Stimulated activated naive B cell treated with anti-CD40 and anti-IgM and Interleukin-4, amounts not matched to agents 10 μg/mL and 1 μg/mL and 100 μg/mL, for 72 hours (primary cell): ENCODE measurements at places on chromosomes 4 and X.

DNA sequence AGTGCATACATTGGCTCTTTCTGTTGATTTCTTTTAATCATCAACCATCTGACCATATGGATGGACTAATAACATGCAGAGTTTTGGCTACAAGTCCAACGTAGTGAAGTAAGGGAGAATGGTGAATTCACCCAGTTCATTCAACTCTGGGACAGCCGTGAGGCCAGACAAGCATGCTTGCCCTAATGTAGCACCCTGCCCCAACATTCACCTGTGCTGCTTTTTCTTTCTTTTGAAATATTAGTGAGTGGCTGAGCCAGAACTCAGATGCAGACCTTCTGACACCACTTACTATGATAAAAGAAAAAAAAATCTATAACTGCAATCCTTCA, 17.5 kb downstream of the ARSJ start:
- no peak for DNase-seq
- H3K4me1 ChIP-seq, result no peaks in the 10 kb centered on the region
- no peaks in the 10 kb centered on the region for H3K36me3 ChIP-seq
- H3K27ac ChIP-seq, result no peak overlapping the region
- no peak overlapping the region for H3K4me3 ChIP-seq
- H3K27me3 ChIP-seq, result peaks cover 11% of the 10 kb centered on the region

GRCh38 chr4:37737466-37737865, 51.3 kb upstream of the RELL1 start:
- H3K27me3 ChIP-seq, result no peaks in the 10 kb centered on the region
- H3K36me3 ChIP-seq, result no peaks in the 10 kb centered on the region
- H3K4me3 ChIP-seq, result no peak overlapping the region
- DNase-seq, result no peak
- H3K27ac ChIP-seq, result no peak overlapping the region
- H3K4me1 ChIP-seq, result peaks cover 9% of the 10 kb centered on the region

DNA sequence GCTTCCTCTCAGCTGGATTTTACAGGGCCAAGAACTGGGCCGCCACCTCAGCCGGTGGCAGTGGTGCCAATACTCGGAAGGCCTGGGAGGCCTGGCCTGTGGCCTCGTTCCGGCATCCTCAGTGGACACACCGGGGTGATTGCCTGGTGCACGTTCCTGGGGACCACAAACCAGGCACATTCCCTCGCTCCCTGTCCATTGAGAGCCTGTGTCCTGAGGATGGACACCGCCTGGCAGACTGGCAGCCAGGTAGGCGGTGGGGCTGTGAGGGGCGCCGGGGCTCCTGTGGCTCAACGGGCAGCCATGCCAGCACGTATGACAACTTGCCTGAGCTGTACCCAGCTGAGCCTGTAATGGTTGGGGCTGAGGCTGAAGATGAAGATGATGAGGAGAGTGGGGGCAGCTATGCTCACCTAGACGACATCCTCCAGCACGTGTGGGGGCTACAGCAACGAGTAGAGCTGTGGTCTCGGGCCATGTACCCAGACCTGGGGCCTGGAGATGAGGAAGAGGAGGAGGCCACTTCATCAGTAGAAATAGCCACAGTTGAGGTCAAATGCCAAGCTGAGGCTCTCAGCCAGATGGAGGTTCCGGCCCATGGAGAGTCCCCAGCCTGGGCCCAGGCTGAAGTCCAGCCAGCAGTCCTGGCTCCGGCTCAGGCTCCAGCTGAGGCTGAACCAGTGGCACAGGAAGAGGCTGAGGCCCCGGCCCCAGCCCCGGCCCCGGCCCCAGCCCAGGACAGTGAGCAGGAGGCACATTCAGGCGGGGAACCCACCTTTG, 70.4 kb downstream of the STARD8 start:
- H3K4me3 ChIP-seq, result no peak overlapping the region
- no peaks in the 10 kb centered on the region for H3K27me3 ChIP-seq

GRCh38 chr4:105569057-105569865, 16.8 kb downstream of the ARHGEF38 start:
- H3K4me3 ChIP-seq, result no peak overlapping the region
- no peak overlapping the region for H3K27ac ChIP-seq
- H3K4me1 ChIP-seq, result no peaks in the 10 kb centered on the region
- no peaks in the 10 kb centered on the region for H3K36me3 ChIP-seq
- H3K27me3 ChIP-seq, result no peaks in the 10 kb centered on the region

- H3K27me3 ChIP-seq, result no peaks in the 10 kb centered on the region
- H3K4me3 ChIP-seq, result no peak overlapping the region
- H3K36me3 ChIP-seq, result peaks cover 7% of the 10 kb centered on the region
- H3K27ac ChIP-seq, result no peak overlapping the region
These were observed 124.5 kb upstream of the ZCCHC13 start for GRCh38 chrX:74179499-74179898.

DNA sequence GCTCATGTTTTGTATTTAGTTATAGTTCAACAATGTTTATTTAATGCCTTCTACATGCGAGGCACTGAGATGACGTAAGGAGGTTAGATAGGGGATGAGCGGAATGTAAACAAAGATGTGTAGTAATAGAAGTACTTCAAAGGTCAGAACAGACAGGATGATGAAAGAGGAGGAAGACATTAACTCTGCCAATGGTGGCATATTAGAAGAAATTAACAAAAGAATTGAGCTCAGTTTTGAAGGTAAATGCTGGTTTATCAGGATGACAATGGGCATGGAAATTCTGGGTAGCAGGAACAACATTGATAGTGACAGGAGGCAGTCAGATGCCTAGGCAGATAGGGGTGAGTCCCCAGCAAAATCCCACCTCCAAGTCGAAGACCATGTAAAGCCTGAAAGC, 62.3 kb upstream of the PGRMC2 start:
- no peak for DNase-seq
- H3K4me3 ChIP-seq, result no peak overlapping the region
- H3K27me3 ChIP-seq, result no peaks in the 10 kb centered on the region
- H3K27ac ChIP-seq, result no peak overlapping the region
- no peaks in the 10 kb centered on the region for H3K4me1 ChIP-seq

DNA sequence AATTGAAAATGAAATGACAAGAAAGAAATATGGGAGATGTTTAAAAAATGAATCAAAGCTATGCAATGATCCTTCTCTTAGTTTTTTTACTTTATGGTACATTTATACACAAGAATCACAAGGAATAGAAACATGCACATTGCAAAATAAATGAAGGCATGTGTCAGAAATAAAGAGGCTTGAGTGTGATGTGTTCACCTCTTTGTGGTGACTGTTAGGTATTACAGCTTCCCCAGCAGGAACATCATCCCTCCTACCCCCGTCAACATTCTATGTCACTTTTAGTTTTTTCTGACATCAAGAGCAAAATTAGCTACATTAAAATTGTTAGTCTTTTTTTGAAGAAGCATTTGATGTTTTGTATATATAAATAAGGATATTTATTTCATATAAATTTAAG, 214.8 kb downstream of the SLC4A4 start:
- H3K4me3 ChIP-seq, result no peak overlapping the region
- H3K27me3 ChIP-seq, result no peaks in the 10 kb centered on the region
- H3K4me1 ChIP-seq, result no peaks in the 10 kb centered on the region
- no peak for DNase-seq
- H3K36me3 ChIP-seq, result no peaks in the 10 kb centered on the region

DNA sequence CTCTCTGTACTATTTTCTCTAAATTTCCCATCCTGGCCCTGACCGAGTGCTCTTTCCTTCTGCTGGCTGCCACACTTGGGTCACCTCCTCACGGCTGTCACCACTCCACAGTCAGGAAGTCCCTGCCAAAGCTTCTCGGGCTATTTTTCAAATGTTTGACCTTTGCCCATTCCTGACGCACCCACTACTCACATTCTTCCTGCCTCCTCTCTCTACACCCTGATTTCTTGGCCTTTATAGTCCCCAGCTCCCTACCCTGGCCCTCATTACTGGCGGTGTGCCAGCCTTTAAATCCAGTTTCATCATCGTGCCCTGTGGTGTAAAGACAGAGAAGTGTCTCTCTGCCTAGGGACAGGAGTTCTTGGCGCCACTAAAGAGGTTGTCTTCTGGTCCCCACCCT, 46.4 kb upstream of the GATB start:
- H3K27ac ChIP-seq, result no peak overlapping the region
- H3K4me3 ChIP-seq, result no peak overlapping the region
- H3K27me3 ChIP-seq, result no peaks in the 10 kb centered on the region
- H3K4me1 ChIP-seq, result no peaks in the 10 kb centered on the region
- H3K36me3 ChIP-seq, result no peaks in the 10 kb centered on the region

DNA sequence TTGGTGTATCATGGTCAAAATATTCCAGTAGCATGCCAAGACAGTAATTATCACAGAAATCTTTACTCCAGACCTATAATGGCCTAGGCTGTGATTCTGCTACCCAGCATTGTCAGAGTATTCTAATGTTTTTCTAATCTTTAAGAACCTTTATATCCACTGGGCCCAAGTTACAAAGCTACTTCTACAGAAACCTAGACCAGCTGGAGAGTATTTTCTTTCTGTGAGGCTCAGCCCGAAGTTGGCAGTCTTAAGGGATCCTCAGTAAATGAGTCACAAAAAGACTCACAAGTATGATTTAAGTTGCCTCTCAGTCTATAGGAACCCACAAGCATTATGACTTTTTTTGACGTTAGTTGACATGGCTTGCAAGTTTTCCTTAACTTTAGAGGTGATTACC, 638.5 kb upstream of the FAM241A start:
- no peak overlapping the region for H3K4me3 ChIP-seq
- H3K27me3 ChIP-seq, result no peaks in the 10 kb centered on the region
- H3K36me3 ChIP-seq, result no peaks in the 10 kb centered on the region
- H3K4me1 ChIP-seq, result no peaks in the 10 kb centered on the region
- H3K27ac ChIP-seq, result no peak overlapping the region

DNA sequence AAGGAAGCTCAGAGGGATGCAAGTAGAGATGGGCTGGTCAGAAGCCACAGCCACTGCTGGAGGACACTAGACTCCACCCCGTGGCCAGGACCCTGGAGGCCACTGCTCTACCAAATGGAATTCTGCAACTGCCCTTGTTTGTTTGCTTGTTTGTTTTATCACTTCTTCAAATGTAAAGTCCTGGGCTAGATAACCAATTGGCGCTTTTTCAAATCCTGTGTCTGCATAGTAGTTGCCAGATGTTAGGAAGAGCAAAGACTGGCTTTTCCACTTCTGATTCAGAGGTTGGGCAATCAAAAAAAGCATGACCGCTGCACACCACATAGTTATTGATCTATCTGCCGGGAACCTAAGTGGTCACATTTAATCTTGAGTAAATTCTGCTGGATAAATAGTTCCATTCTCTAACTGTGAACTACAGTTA, 255.2 kb upstream of the SFRP2 start:
- no peak overlapping the region for H3K27ac ChIP-seq
- no peaks in the 10 kb centered on the region for H3K36me3 ChIP-seq
- H3K4me1 ChIP-seq, result no peaks in the 10 kb centered on the region

GRCh38 chrX:147679356-147680005, 232.2 kb upstream of the FMR1 start:
- H3K4me3 ChIP-seq, result no peak overlapping the region
- no peak for DNase-seq
- no peaks in the 10 kb centered on the region for H3K27me3 ChIP-seq
- no peaks in the 10 kb centered on the region for H3K4me1 ChIP-seq

GRCh38 chr4:3168029-3168428, 80.9 kb upstream of the MSANTD1 start:
- peaks cover 15% of the 10 kb centered on the region for H3K4me1 ChIP-seq
- no peak overlapping the region for H3K4me3 ChIP-seq
- H3K36me3 ChIP-seq, result peaks cover 91% of the 10 kb centered on the region
- H3K27me3 ChIP-seq, result no peaks in the 10 kb centered on the region

GRCh38 chr4:6422105-6422504, 50.3 kb downstream of the PPP2R2C start:
- peaks cover 7% of the 10 kb centered on the region for H3K27me3 ChIP-seq
- DNase-seq, result no peak
- H3K4me3 ChIP-seq, result no peak overlapping the region
- no peaks in the 10 kb centered on the region for H3K36me3 ChIP-seq

- H3K27me3 ChIP-seq, result no peaks in the 10 kb centered on the region
- H3K36me3 ChIP-seq, result no peaks in the 10 kb centered on the region
- H3K4me1 ChIP-seq, result no peaks in the 10 kb centered on the region
- no peak overlapping the region for H3K4me3 ChIP-seq
- DNase-seq, result no peak
- no peak overlapping the region for H3K27ac ChIP-seq
These were observed 447.8 kb downstream of the FAT4 start for GRCh38 chr4:125762537-125762936.

- H3K36me3 ChIP-seq, result peaks cover 31% of the 10 kb centered on the region
- no peaks in the 10 kb centered on the region for H3K4me1 ChIP-seq
These were observed 21.1 kb downstream of the ZBTB49 start for GRCh38 chr4:4311193-4311592.

DNA sequence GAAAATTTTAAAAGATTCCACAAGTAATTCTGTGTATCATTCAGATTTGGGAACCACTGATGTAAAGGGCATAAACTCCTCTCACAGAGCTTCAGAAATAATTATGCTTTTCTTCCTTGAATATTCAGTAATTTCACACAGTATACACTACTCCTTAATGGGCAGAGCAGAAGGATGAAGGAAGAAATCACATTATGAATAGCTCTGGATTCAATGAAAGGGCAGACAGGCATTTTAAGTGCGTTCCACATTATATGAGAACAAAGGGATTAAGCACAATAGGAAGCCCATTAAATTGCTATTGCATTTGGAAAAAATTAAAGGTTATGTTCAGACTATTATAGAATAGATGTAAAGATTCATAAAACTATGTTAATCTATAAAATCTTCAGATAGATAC, 142.6 kb downstream of the PDHA2 start:
- no peak overlapping the region for H3K27ac ChIP-seq
- H3K27me3 ChIP-seq, result no peaks in the 10 kb centered on the region
- H3K4me3 ChIP-seq, result no peak overlapping the region
- no peaks in the 10 kb centered on the region for H3K4me1 ChIP-seq
- DNase-seq, result no peak

GRCh38 chr4:76987153-76987591, 37.6 kb downstream of the SEPTIN11 start:
- H3K4me3 ChIP-seq, result no peak overlapping the region
- H3K36me3 ChIP-seq, result peaks cover 17% of the 10 kb centered on the region
- H3K27me3 ChIP-seq, result no peaks in the 10 kb centered on the region
- DNase-seq, result no peak

DNA sequence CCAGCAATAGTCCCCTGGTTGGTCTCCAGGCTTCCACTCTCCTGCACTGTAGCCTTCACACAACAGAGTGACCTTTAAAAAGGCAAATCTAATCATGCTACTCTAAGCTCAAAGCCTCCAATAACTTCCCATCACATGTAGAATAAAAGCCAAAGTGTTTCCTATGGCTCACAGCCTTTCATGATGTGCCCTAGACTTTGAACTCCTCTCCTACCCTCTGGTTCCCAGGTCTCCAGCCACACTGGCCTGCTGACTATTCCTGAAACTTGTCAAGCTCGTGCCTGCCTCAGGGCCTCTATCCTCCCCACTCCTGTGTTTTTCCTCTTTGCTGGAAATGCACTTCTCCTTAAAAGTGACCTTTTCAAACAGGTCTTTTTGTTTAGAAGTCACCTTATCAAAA, 3.1 kb downstream of the MANBA start:
- peak overlapping the region; percentile 15 for H3K27ac ChIP-seq
- no peak for DNase-seq
- no peaks in the 10 kb centered on the region for H3K27me3 ChIP-seq
- H3K4me1 ChIP-seq, result peaks cover 44% of the 10 kb centered on the region

- H3K36me3 ChIP-seq, result no peaks in the 10 kb centered on the region
- H3K27ac ChIP-seq, result peak overlapping the region; percentile 88
- H3K27me3 ChIP-seq, result no peaks in the 10 kb centered on the region
- DNase-seq, result peak; percentile 54
These were observed 142.0 kb downstream of the RTL3 start for GRCh38 chrX:78517124-78517523.
